ENCODE measurements at places on chromosomes 6 and 20.

- DNase-seq = no peak
Measured at GRCh38 chr20:6703047-6703446, 64.4 kb upstream of the BMP2 start.

- DNase-seq = no peak
Measured at GRCh38 chr20:17525650-17526049, 5.5 kb downstream of the BFSP1 start.

- DNase-seq = no peak
Measured at GRCh38 chr6:52686878-52687699, 16.2 kb downstream of the TMEM14A start.

DNA sequence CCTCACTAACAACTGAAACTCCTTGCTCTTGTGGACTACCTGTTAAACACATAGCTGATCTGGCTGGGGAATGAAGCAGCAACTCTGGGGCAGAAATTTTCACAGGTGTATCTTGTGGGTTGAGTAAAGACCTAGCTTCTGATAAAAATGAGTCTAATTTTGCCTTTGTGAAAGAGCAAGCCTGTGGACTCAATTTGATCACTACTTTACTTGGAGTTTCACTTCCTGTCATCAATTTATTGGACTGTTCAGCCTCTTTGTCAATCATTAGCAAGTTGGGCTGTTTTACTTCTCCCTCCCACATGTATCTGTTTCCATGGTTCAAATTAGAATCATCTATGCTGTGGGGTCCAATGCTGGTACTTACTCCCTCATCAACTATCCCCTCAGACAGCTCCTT, 29.6 kb upstream of the CRIP3 start:
- no peak for DNase-seq

GRCh38 chr6:154030646-154031045, 8.4 kb upstream of the OPRM1 start:
- no peak for DNase-seq

- DNase-seq = no peak
Measured at GRCh38 chr6:134400941-134401340, 83.0 kb upstream of the SGK1 start.

- no peak for DNase-seq
Measured at GRCh38 chr6:159790956-159791598, 810 bp downstream of the MRPL18 start.

Data from NK-92 treated with Interleukin-12 subunit alpha and Interleukin-12 subunit beta, amount 100 ng/mL, for 24 hours (cell line).